Activated CD8-positive, alpha-beta T cell treated with anti-CD3 and anti-CD28 coated beads for 36 hours (primary cell): ENCODE measurements at places on chromosomes 11 and 22. TPM values are rescaled to one million over a fixed set of nuclear protein-coding genes. Genes with fewer than 3 reads are reported as not detected.

The KCNJ1 gene
- not detected for total RNA-seq

The TMEM25 gene
- 9.8 TPM for total RNA-seq

The FOSL1 gene
- 9.9 TPM for total RNA-seq

DNA sequence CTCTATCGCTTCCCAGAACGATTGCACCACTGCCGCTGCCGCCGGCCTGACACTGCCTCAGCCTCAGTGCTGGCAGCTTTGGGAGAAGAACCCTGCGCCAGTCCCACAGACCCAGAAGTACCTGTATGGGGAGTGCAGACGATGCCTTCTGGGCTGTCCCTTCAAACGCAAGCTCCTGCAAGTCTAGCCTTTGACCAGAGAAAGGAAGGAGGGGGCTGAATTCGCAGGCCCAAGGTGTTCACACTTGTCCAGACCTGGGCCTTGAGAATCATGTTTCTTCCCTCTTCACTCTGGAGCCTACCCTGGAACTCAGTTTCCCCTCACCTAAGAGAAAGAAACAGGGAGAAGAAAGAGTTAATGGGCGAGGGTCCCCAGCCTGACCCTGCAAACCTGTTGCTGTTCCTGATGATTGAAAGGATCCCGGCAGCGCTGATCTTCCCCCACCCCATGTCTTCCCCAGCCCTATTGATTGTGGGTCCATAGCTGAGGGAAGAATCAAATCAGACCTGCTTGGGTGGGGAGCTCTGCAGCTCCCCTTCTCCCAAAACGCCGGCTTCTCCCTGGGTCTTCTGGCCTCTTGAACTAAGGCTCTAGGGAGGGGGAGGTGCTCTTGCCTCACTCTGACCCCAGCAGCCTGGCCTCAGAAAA lies 786 bp upstream of the MCAM start:
- DNase-seq = no peak

- DNase-seq = no peak
Observed at GRCh38 chr11:93396316-93396715, 65.8 kb downstream of the DEUP1 start.

DNA sequence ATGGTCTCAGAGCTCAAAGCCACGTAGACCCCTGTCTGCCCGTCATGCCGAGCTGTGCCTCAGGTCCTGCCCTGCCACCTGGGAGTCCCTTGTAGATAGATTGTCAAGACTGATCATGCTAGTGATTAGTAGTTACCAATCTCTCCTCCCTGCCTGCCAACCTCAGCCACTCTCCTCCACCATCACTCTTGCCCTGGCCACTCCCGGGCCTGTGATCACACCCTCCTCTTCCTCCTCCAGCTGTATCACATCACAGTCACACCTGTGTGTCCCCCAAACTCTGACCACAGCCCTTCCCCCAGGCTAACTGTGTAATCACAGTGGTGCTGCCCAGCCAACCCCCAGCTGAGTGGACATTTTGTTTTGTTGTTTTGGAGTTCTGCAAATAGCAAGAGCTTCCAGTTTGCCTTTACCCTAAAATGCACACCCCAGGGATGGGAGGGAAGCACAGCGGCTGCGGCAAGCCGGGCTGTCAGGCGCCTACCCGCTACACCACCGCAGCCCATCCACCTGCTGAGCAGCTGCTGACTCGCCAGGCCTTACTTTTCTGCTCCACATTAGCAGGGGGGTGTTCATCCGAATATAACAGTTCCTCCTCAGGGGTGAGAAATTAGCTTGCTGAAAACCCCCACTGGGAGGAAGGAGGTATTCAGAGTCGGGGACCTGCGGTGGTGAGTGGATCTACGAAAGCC lies 45.8 kb downstream of the LRFN4 start:
- no peak for DNase-seq

DNA sequence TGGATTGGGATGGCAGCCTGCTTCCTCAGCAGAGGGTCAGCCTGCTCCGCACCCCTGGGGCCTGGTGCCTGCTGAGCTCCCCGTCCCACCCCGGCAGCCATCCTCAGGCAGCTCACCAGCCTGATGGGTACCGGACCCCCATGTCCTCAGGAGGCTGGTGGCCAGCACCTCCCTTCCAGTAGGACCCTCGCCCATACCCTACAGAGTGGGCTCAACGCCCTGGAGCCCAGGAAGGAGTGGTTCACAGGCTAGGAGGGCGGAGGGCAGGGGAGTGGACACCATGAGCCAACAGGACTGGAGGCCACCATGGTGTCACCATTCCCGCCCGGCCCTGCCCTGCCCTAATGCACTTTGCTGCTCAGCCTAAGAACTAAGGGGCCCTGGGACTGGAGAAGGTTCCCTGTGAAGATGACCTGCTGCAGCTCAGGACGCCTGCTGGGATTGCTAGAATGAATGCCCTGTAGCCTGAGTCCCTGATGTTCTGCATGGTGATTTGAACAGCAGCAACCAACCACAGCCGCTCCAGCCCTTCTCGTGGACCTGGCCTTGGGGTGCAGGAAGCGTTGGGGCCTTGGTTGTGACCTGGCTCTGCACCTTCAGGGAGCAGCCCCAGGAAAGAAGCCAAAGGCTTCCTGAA lies 1080.8 kb downstream of the BRD1 start:
- DNase-seq = no peak

DNA sequence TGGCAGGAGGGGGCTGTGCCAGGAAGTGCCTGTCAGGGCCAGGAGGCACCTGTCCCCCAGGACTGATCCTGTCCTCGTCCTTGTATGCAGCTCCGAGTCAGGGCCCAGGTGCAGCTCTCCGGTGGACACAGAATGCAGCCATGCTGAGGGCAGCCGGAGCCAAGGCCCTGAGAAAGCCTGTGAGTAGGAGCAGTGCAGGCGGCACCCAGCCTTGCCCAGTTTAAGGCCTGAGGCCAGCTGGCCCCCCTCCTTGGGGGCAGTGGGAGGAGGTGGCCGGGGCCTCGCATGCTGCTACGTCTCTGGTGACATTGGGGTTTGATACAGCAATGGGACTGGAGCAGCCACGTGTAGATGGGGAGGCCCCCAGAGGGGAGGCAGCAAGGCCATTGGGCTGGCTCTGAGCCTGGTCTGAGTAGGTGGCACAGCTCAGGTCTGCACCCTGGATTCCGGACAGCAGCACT lies 34.9 kb downstream of the SBF1 start:
- no peak for DNase-seq

- peak; percentile 41 for DNase-seq
Observed at GRCh38 chr11:17978553-17979287, 34.1 kb downstream of the SERGEF start.

GRCh38 chr11:109586789-109587188 lies 164.8 kb downstream of the C11orf87 start:
- no peak for DNase-seq

- no peak for DNase-seq
Observed at GRCh38 chr11:16843294-16843693, 104.8 kb downstream of the C11orf58 start.

DNA sequence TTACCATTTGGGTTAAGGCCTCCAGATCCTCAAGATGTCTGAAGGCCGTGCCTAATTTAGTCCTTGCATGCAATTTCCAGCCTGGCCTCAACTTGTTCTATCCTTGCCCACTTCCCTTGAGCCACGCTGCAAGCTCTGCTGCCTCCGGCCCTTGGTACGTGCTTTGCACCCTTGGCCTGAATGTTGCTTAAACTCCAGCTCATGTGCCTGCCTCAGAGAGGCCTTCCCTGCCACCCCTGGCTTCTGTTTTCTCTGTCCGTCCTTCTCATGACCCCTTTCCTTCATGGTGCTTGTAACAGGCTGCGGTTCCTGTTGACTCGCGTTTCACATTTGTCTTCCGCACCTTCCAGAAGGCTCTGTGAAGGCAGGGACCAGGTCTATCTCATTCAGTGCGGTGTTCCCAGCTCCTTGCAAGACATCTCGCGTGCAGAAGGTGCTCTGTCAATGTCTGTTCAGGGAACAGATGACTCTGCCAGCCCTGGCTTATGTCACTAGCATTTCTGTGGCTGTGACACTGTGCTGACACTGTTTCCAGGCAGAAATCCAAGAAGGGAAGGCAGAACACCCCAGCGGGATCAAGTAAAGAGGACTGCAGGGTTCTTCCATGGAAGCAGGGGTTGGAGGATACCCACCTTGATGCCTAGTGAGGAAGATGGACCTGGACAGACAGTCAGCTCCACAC lies 61.8 kb downstream of the FBLN1 start:
- DNase-seq = no peak

- no peak for DNase-seq
Observed at GRCh38 chr11:92251980-92252379, 27.4 kb downstream of the FAT3 start.

- no peak for DNase-seq
Observed at GRCh38 chr22:18075101-18075719, 2.6 kb upstream of the PEX26 start.

- DNase-seq = no peak
Observed at GRCh38 chr11:64599698-64600211, 8.7 kb downstream of the SLC22A12 start.

GRCh38 chr22:42655693-42656092 lies 6.5 kb upstream of the CYB5R3 start:
- no peak for DNase-seq

DNA sequence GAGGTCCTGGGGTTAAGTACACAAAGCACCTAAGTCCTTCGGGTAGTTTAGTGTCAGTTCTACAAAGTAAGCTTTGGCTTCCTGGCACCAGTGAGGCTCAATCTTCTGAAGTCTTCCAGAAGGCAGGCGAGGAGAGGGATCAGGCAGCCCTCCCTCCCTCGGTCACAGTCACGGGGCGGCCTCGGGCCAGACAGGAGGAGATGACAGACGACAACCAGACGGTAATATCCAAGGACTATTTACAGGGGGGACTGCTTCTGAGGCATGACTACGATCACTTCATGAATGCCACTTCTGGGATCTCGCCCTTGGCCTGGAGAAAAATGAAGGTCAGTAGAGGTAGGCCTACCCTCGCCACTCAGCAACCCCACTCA lies 383 bp upstream of the TMEM223 start:
- DNase-seq = peak; percentile 31

GRCh38 chr22:36753120-36753802 lies 22.7 kb downstream of the IFT27 start:
- DNase-seq = no peak

DNA sequence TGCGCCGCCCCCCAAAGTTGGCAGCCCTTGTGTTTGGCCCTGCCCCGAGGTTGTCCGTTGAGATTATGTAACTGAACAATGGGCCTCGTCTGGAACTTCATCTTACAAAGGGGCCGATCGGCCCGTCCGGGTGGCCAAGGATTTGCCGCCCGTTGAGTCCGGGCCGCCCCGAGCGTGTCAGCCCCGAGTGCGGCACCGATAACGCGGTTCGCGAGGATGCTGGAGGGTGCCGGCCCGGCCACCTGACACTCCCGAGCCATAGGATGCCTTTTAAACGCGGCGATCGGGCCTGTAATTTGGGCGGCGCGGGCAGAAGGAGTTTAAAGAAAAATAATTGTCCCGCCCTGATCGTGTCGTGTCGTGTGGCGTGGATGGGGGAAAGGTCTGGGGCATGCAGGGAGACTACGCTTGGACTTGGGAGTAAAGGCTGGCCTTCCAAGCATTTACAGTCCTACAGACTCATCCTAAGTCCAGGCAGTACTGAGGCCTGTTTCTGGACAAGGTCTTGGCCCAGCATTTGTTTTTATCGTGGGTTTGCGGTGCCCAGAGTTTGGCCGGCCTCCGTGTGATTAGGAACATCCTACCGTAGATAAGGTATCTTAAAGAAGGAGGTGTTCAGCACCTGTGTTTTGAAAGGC lies 1.3 kb downstream of the WEE1 start:
- peak; percentile 37 for DNase-seq

DNA sequence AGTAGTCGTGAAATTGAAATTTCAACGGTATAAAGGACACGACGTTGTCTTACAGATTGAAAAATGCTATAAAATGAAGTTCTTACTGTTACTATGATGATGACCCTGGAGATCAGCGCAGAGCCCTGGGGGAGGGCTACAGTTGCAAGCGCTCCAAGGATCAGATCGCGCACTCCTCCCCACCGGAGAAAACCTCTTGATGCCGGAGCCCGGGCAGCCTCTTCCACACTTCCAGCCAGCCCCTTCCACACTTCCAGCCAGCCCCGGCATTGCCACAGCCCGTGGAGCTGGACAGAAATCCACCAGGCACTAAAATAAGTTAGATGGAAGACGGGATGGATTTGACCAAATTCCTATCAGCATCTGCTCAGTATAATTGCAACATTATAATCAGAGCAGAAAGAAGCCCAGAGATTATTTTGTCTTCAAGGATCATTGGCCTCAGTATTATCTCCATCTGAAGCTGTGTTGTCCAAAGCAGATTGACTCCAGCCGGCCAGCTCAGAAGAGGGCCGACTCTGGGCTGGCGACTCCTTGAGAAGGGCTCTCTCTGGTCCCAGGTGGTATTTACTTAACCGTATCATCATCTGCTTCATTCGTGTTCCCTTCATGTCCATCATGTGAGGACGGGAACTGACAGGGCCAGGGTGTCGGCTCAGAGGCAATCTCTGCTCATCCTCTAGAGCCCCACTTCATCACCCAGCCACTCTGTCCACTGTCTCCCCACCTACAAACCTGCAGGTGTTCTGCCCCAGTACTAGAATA lies 777 bp upstream of the MICAL3 start:
- DNase-seq = no peak

GRCh38 chr11:134589129-134589528 lies 177.1 kb upstream of the B3GAT1 start:
- no peak for DNase-seq

DNA sequence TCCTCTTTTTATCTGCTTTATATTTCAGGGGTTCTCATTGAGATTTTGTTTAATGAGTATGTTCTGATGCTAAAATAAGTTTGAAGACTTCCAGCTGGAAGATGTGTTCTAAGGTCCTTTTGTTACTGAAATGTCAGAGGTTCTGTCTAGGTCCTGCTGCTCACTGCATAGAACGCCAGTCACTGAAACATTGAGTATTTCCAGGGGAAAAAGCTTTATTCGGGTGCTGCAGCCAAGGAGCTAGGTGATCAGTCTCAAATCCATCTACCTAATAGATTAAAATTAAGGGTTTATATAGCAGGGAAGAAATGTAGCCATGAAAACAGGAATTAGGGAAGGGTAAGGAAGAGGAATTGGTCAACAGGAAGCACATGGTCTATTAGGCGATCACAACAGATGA lies 19.7 kb downstream of the SVIP start:
- no peak for DNase-seq

DNA sequence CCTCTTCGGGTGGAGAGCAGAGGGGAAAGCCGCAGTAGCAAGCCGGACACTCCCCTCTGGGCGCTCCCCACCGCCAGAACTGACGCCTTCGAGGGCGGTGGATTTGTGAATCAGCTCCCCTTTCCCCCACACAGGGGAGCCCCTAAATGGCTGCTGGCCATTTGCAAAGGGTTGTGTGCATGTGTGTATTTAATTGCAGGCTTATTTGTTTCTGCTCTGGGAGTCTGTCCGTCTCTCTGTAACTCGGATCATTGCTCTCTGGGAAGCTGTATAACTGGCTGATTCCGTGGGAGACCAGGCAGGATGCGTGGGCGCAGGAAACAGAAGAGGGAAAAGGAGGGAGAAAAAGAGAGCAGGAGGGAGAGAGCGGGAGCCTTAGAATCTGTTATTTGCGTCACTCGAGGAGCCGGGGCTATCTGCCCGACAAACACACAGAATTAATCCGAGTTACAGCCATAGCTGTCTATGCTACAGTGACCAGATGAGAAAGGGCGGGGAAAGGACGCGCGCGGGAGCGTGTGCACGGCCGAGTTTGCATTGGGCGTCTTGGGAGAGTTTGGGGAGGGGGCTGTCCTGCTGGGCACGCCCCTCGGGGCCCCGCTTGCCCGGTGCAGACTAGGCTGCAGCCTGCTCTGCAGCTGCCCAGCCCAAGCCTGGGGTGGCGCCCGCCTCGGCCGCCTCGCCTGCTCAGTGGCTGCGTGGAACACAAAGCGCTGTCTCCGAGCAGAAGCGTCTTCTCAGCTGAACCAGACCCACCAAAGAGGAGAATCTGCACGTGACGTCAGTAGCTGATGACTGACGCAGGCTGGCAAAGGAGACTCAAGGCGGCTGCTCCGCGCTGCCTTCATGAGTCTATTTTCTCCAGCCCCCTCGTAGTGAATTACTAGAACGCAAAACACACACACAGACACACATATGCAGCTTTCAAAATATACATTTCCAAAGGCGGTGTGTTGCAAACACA lies 105.3 kb upstream of the HSD17B12 start:
- DNase-seq = peak; percentile 53
